ENCODE measurements at places on chromosomes 1 and 21.
A peak's percentile ranks its signal among the peaks of the same experiment; 100 is the strongest.

DNA sequence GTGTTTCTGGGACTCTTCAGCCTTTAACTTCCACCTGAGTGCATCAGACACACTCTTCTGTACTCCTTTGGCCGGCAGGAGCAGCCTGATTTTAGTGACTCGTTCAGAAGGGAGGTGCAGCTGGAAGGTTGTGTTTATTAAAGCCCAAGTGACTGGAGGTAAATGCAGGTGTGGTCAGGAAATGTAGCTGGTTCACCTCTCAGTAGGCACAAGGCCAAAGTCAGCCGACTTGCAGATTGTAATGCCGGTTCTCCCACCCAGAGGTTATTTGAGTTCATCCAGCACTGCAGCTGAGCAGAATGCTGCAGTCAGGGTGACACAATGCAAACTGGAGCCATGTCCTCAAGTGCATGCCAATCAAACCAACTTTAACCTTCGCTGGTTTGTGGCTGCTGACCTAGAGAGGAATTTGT lies 91.5 kb downstream of the SPATA46 start:
- peak; percentile 90 for DNase-seq

DNA sequence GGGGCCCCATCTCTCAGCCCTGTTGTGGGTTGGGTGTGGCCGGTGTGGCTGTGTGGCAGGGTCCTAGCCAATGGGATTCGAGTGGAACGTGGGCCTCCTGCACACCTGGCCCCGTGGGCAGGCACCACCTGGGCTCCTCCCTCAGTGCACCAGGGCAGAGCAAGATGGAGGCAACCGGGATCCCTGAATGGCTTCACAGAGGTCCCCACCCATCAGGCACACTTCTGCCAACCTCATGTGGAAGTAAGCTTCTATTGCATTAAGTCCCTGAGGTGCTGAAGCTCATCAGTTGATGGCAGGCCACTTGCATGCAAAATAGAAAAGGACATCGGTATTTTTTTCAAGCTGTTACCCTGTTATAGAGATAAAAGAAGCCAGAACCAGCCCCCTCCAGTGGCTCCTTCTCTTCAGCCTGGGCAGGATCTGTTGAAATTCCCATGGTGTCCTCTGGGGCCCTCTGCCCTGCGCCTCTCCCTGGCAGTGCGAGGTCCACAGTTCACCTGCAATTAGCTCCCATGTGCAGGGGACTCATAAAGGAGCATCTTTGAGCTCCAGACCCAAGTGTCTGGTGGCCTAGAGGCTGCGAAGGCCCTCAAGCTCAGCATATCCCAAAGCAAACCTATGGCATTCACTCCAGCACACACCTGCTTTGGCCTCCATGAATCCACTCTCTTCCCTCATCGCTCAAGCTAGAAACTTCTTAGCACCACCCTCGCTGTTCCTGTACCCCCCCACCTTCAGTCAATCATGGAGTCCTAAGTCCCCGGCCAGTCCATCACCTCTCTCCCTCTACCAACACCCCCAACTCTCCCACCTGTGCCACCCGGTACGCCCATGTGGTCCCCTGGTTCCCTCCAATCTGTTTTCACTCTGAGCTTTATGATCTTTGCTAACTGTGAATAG lies 2.1 kb upstream of the SLC45A1 start:
- DNase-seq, result no peak

- no peak for DNase-seq
These were observed 280.7 kb downstream of the LMX1A start for GRCh38 chr1:165075725-165076370.

GRCh38 chr1:244049162-244050013 lies 1.7 kb upstream of the ZBTB18 start:
- DNase-seq, result peak; percentile 91

DNA sequence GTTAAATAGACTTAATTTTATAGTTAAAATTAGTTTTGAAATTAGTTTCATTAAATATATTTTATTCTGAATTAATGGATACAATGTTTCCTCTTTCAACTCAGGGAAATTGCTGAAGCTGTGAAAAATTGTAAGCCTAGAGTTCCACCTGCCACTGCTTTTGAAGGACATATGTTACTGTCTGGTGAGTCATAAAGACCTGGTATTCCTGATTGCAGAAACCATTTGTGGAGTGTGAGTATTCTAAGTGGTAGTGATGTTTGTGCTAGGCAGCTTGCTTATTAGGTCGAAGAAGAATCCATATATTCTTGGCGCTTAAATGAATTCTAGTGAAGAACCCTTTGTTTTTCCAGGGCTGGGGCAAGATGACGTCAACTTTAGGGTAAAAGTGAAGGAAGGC lies 34.0 kb downstream of the MTR start:
- DNase-seq, result no peak

GRCh38 chr1:19613171-19613703 lies 30.9 kb upstream of the NBL1 start:
- DNase-seq, result no peak

- DNase-seq, result no peak
These were observed 1086.9 kb upstream of the TMPRSS15 start for GRCh38 chr21:19490481-19490880.

GRCh38 chr1:105636052-105636451 lies 1420.4 kb upstream of the PRMT6 start:
- no peak for DNase-seq

GRCh38 chr1:53556657-53557227 lies 97.5 kb downstream of the DMRTB1 start:
- no peak for DNase-seq

DNA sequence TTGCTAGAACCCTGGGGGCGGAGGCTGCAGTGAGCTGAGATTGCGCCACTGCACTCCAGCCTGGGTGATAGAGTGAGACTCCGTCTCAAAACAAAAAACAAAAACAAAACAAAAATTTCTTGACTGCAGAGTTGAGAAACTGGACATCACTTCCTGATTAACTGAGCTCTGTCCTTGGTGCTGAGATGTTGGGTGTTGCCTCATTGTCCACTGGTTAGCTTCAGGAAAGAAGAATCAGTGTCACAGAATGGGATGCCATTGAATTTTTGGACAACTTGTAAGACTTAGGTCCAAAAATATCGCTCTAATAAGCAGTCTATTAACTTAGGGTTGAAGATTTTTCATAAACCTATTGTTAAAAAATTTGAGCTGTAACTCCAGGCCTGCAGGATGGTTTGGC lies 23.8 kb upstream of the KCNA10 start:
- DNase-seq, result no peak

Data from upper lobe of left lung (tissue), 6 donors.